GM13976 (cell line): ENCODE measurements at places on chromosomes 7 and 10.

DNA sequence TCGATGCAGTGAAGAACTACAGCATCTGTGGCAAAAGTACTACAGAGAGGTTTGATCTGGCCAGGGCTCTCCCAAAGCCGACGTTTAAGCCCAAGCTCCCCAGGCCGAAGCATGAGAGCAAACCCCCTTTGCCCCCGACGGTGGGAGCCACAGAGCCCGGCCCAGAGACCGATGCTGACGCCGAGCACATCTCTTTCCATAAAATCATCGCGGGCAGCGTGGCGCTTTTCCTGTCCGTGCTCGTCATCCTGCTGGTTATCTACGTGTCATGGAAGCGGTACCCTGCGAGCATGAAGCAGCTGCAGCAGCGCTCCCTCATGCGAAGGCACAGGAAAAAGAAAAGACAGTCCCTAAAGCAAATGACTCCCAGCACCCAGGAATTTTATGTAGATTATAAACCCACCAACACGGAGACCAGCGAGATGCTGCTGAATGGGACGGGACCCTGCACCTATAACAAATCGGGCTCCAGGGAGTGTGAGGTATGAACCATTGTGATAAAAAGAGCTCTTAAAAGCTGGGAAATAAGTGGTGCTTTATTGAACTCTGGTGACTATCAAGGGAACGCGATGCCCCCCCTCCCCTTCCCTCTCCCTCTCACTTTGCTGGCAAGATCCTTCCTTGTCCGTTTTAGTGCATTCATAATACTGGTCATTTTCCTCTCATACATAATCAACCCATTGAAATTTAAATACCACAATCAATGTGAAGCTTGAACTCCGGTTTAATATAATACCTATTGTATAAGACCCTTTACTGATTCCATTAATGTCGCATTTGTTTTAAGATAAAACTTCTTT, 2.3 kb downstream of the LRRTM3 start:
- DNase-seq: no peak

DNA sequence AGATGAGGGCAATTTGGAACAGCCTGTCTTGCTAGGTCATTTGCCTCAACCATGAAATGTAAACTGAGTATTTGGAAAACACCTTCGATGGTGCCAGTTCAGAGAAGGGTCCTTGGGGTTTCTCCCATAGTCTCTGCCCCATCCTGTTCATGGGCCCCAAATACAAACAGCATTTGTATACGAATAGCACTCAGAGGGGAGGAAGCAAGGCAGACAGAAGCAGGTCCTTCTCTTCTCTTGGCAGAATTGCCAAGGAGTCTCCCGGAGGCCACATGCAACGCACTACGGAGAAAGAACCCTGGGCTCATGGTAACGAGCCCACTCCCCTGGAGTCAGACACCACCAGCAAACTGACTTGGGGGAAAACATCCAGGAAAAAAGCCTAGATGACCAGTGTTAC, 162.1 kb downstream of the RAB11FIP2 start:
- DNase-seq: no peak

DNA sequence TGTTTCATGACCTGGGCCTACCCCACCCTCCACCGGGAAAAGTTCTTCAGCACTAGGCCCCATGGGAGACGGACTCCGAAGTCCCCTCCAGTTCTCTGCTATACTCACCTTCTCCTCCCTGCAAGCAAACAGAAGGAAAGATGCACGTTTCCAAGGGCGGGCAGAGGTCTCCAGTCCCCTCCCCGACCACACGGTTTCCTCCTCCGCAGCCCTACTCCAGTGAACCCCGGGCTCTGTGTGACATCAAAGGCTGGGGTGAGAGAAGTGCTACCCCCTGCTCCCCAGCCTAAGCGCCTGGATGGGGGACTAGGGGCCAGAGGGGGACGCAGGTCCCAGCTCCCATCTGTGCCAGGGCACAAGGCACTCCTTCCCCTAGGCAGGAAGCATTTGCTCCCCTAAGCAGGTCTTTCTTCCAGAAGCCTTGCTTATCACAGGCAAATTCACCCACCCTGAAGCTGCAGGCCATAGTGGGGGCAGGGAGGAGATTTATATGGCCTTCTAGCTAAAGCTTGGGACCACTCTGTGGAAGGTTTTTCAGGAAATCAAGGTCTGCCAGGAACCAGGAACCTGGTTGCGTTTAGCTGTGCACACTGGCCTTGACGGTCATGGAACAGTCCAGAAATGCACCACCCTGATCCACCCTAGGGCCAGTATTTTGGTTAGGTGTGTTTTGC, 52.8 kb downstream of the ASB13 start:
- DNase-seq: no peak

GRCh38 chr7:10429511-10429910, 544.2 kb upstream of the PHF14 start:
- DNase-seq: no peak

GRCh38 chr10:67609996-67610793, 85.8 kb downstream of the CTNNA3 start:
- DNase-seq: no peak

DNA sequence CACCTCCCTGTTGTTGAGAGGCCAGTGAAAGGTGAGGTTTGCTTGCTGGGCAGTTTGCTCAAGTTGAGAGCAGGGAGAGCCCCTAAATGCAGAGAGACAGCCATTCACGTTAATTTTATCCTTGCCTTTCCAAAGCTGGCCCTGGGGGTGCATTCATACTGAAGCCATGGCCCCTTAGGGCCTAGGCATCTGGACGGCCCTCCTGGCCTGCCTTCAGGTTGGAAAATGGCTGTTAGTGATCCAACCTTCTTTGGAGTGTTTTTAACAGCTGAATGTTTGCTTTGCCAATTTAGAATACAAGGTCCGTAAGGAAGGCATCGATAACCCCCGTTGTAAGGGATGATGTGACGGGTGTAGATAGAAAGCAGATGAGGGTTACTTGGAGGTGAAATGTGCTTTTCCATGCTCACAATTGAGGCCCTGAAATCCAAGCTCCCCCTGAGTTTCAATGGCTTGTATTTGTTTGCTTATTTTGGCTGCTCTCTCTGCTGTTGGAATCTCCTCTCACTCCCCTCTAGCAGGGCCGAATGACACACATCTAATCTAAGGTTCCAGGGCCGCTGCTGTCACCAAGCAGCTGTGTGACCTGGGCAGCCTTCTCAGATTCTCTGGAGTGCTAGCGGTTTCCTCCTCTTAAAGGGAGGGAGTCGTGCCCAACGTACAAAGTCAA, 171.6 kb upstream of the MKI67 start:
- DNase-seq: no peak

DNA sequence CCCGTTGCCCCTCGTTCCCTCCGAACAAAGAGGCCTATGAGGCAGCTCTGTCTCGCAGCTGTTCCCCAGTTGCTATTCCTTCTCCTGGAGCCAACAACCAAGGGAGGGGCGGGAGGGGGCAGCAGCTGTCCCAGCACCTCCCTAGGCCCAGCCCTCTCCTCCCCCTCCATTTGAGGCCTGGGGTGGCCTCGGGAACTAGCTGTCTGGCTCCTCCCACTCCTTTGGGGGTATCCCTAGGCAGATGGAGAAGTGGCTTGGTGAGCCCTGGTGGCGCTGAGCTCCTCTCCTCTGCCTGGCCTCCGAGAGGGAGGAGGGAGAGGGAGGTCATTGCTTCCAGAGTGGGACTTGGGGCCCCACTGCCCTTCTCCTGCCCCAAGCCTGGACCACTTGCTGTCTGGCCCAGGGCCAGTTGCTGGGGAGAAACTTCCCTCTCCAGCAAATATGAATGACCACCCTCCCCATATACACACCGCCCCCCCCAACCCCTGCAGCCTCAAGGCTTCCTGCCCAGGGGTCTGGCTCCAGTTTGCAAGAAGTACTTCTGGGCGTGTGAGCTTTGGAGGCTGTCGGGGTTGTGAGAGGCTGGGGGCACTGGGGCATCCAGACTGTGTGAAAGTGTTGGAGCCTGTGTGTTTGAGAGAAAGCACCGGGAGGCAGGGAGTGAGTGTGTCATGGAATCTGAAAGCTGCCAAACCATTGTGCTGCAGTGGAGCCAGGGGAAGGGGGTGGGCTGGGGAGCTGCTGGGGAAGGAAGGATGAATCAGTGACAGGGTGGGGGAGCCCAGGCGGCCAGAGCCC, 3.1 kb downstream of the FLNC start:
- peak; percentile 39 for DNase-seq
